ENCODE measurements at places on chromosomes 7 and 10.

GRCh38 chr7:98372993-98373392, 27.9 kb downstream of the BAIAP2L1 start:
- peak; percentile 23 for DNase-seq

DNA sequence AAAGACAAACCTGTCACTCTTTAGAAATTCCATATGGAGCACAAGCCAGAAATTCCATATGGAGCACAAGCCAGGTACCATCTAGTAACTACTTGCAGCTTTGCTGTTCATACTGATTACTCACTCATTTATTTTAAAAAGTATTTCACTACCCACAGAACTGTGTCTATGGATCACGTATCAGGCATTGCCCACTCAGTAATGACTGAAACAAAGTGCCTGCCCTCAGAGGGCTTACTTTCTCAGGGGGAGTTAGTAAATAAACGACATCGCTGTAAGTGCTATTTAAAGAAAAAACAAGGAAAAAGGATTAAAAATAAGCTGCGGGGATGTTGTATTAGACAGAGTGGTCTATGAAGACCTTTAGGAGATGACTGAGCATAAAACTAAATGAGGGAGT, 170.9 kb downstream of the GALNT11 start:
- DNase-seq: no peak

DNA sequence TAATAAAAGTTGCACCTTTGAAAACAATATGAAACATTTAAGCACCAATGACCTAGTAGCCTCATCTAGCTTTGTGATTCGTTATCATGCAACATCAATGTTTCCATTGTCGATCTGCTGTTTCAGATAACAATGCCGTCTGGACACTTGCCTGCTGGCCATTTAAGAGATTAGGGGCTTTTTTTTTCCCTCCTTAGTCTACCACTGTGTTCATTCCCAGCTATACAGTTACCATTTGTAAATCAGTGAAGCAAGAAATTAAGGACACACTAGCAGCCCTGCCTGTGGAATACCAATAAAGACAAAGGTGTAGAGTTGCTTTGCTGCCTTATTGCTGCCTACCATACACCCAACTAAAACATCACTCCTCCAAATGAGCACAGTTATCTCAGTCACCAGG, 37.6 kb upstream of the MYO3A start:
- DNase-seq: no peak

GRCh38 chr10:49000437-49001398, 61.1 kb upstream of the LRRC18 start:
- DNase-seq: no peak

- no peak for DNase-seq
Measured at GRCh38 chr10:98636921-98637329, 190.2 kb upstream of the HPS1 start.

GRCh38 chr7:149621776-149622175, 124.2 kb upstream of the ZNF746 start:
- DNase-seq: no peak

- no peak for DNase-seq
Measured at GRCh38 chr10:34938399-34938670, 123.2 kb upstream of the PARD3 start.

GRCh38 chr10:126702181-126702580, 31.7 kb upstream of the C10orf90 start:
- DNase-seq: no peak

All from cardiac muscle cell (in vitro differentiated cells and primary cell).